Foreskin keratinocyte (primary cell): ENCODE measurements at places on chromosomes 2 and 18.
A peak's percentile ranks its signal among the peaks of the same experiment; 100 is the strongest.

GRCh38 chr2:232886632-232887031, 16.6 kb downstream of the SNORC start:
- no peak for DNase-seq

DNA sequence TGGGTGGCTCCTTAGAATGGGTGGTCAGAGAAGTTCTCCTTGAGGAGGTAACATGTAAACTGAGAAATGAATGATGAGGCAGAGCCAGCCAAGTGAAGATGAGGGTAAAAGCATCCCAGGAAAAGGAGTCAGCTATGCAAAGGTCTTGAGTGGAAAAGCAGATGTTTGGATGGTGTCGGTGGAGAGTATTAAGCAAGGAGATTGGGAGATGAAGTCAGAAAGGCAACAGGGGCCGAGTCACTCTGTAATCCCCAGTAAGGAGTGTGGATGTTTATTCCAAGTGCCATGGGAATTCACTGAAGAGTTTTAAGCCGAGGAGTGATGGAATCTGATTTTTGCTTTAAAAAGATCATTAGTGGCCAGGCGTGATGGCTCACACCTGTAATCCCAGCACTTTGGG, 3.4 kb upstream of the STAMBP start:
- no peak for DNase-seq

GRCh38 chr18:63299837-63300745, 19.5 kb downstream of the BCL2 start:
- no peak for DNase-seq

DNA sequence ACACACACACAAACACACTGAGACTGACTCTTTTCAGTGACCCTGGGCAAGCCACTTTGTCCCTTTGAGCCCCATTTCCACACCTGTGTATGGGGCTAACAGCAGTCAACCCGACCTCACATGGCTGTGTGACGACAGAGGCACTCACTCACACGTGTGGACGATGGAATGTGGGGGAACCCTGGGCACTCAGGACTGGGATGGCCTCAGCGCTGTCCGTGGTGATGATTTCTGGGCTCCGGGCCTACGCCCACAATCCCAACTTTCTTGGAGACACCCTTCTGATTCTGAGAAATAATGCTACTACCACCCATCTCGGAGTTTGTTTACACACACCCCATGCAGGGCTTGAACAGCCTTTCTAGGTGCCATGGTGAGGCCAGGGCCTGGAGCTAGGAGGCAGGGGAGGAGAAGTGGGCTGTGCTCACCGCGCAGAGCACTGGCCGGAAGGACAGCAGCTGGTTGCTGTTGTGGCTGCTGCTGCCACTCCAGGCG, 1.5 kb downstream of the CRYBA2 start:
- DNase-seq, result no peak

DNA sequence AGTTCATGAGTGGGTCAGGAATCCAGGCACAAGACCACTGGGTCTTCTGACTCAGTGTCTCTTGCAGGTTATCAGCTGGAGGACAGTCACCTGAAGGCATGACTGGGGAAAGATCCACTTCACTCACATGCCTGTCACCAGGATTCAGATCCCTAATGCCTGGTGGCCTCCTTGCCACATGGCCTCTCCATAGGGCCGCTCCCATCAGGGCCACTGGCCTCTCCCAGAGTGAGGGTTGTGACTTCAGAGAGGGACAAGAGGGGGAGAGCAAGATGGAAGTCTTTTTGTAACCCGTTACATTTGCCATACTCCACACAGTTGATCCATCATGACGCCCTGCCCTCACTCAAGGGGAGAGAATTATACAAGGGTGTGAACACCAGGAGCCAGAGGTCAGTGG, 13.0 kb upstream of the OTOS start:
- DNase-seq, result no peak

DNA sequence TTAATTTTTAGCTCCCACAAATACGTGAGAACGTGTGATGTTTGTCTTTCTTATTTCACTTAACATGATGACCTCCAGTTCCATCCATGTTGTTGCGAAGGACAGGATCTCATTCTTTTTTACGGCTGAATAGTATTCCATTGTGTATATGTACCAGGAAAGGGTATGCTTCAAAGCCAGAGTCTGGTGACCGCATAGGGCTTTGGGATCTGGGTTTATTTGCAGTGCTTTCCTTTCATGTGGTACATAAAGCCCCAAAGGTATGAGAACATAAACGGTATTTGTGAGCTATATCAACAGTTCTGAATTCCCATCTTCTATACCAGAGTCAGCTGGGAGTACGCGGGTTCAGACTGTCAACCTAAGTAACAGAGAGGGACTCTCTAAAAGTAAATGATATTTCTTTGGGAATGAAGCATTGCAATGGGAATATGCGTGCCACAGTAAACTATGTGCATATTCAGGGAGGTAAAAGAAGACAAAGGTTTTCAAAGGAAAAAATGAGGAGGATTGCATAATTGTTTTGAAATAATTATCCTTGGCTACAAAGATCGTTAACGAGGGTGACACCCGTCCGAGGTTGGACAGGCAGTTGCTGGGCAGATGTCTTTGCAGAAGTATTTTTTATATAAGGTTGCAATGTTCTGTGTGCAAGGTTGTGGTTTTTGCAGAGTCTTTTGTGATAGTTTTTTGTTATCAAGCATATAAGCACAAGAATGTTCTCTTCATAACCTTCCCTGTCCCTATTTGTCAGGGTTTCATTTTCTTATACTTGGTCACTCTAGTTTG, 24.4 kb downstream of the CRYGD start:
- no peak for DNase-seq

DNA sequence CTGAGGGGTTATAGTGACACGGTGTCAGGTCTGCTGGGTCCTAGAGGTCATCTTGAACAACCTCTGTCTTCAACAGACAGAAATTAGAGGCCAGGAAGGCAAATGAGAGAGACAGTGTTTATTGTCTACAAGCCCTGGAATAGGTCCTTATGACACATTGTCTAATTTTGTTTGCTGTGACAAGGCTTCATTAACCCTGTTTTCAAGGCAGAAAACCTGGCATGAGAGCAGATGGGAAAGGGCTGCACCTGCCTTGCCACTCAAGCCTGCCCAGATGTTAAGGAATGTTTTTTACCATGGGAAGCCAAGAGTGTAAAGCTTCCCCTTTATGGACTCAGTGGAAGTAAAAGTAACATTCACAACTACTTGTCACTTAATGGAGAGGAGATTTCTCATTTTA, 275.3 kb downstream of the KCNS3 start:
- DNase-seq, result no peak

DNA sequence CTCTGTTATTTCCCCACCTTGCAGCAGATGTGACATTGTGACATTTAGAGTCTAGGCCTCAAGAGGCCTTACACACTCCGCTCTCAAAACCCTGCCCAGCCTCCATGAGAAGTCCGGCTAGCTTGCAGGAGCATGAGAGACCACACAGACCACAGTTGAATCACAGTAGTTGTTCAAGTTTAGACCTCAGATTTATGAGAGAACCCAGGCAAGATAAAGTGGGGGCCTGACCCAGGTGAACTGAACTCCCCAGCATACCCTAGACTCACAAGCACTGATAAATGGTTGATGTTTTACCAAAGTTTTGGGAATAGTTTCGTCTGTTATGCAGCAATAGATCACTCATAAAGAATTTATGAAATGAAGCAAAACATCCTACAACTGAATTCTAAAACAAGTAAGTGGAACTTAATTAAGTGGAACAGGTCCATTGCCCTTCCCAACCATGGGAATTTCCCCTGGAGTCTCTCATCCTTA, 4.7 kb upstream of the STAT1 start:
- DNase-seq, result no peak

DNA sequence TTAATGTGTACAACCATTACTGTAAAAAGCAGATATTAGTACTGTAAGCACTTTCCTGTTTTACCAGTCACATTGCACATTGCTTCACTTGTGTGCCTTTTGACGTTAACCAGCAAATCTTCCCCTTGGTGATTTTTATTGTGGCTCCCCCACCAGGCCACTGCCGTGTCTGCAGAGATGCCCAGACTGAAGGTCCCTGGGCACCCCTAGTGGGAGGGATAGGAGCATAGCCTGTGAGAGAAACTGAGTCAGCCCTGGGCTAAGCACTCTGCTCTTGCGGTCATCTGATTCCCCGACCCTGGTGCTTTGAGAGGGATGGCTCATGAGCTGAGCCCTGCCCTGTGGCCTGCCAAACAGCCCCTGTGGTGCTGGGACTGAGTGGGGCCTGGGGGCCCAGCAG, 73.4 kb downstream of the INPP4A start:
- DNase-seq, result peak; percentile 8

DNA sequence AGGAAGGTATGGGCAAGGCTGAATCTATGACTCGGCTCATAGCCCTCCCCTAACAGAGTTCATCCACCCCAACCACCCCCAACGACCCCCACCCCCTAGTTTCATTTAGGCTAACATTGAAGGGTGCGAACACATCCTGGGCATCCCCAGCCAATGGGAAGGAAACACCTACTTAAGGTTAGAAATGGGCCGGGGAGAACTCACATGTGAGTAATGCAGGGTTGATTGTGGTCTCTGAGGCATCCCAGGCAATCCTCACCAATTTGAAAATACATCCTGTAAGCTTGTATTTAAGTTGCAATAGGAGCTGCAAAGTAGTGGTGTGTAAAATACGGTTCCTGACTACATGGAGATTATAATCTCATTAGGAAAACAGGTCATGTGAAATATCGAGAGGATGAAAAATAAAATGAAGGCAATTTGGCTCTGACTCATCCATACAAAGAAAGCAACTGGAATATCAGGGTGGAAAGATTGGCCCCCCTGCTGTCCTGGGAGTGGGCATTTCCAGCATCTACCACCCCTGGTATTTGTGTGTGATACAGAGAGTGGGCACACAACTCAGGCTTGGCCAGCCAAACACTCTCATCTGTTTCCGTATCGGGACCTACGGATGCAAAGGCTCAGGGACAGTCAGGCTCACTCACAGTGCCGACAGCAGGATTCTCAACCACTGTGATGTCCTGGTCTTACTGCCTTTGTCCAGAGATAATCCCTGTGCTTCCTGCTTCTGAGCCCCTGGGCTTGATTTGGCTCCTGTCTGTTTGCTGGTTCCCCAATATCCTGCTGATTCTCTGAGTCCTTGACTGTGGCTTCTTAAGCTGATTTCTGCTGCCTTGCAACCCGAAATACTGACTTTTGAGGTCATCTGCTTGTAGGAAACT, 90.0 kb upstream of the NCKAP5 start:
- DNase-seq, result no peak

DNA sequence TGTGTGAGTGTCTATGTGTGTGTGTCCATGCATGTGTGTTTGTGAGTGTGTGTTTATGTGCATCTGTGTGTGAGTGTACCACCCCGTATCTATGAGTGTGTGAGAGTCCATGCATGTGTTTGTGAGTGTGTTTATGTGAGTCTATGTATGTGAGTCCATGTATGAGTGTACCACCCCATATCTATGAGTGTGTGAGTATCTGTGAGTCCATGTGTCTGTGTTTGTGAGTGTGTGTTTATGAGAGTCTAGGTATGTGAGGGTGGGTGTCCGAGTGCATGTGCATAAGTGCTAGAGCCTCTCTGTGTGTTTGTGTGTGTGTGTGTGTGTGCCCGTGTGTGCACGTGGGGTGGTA, 86.0 kb upstream of the ATG16L1 start:
- no peak for DNase-seq

DNA sequence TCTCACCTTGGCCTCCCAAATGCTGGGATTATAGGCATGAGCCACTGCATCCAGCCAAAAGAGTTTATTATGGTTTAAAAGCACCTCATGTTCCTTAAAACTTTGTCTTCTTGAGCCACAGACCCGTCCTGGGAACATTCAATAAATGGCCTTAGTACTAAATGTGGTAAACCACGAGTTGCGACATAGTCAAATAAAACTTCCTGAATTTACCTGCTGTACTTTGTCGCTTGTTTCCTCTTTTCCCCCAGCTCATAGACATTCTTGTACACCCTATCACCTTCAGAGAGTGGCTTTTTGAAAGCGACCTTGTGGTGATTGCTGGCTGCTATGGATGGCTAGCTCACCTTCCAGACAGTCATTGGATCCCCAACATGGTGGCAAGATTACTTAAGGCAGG, 310.4 kb downstream of the LRRTM1 start:
- no peak for DNase-seq

GRCh38 chr2:144230448-144231085, 289.4 kb downstream of the ZEB2 start:
- DNase-seq, result peak; percentile 4

GRCh38 chr2:28004086-28004485, 113.6 kb downstream of the BABAM2 start:
- peak; percentile 73 for DNase-seq

GRCh38 chr2:62176801-62177200, 19.1 kb upstream of the B3GNT2 start:
- DNase-seq, result no peak

GRCh38 chr2:163733301-163733938, 2.4 kb downstream of the FIGN start:
- no peak for DNase-seq
